NCI-H226 (cell line): ENCODE measurements at places on chromosomes 5 and 9.

- DNase-seq = no peak
Measured at GRCh38 chr9:36191290-36191645, 547 bp downstream of the CLTA start.

- DNase-seq = no peak
Measured at GRCh38 chr9:75707191-75707590, 183.3 kb upstream of the PCSK5 start.

- peak; percentile 90 for DNase-seq
Measured at GRCh38 chr9:112754578-112754977, 4.0 kb downstream of the SNX30 start.

DNA sequence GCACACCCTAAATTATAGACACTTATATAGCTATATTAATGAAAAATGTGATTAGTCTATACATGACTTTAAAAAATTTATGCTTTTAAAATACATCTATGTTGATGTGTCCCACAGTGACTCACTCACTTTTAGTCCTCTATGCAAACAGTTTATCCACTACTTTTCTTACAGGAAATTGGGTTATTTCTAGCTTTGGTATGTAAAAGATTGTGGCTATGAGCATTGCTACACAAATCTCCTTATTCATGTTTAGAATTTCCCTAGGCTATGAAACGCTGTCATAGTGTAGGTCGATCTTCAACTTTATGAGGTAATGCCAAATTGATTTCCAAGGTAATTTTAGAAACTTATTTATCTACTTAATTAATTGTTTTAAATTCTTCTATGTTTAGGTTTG lies 687.4 kb downstream of the PRR16 start:
- peak; percentile 10 for DNase-seq

DNA sequence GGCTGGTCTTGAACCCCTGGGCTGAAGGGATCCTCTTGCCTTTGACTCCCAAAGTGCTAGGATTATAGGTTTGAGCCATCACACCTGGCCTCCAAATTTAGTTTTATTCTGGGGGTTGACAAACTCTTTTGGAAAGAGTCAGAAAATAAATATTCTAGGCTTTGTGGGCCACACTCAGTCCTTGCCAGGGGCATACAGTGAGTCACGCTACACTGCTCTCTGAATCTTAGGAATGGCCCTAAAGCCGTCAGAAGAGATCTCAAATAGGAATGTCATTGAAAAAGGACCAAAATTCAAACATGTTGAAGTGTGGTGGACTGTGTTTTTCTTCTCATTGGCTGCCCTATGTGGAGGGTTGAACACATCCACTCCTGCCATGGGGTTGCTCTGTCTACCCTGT lies 127.7 kb upstream of the BASP1 start:
- DNase-seq = no peak

DNA sequence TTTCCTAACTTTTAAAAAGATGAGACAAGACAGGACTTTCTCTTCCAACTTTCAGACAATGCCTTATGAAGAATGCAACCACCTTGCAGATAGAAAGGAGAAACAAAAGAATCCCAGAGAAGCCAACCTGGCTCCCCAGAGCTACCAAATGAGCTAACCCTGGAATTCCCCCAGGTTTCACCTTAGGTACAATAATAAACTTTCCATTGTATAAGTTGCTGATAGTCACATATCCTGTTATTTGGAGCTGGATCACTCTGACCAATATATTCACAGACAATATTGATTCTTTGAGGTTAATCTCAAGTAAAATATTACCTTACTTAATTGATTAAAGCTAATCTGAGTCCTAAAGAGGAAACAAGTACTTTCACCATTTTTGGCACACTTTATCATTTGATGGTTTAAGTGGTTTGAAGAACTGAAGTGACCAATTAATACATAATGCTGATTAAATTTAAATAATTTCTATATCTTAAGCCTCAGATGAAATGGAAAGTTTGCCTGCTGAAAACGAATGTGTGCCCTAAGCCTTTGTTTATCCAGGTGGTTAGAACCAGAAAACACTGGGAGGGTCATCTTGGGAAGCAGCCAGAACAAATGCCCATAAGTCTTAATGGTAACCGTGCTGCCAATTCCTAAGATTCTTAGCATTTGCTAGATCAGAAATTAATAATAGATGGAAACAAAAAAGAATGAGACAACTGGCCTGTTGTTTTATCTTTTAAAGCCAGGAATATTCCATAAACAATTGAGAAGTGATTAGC lies 159.6 kb upstream of the SLC12A2 start:
- DNase-seq = no peak

- no peak for DNase-seq
Measured at GRCh38 chr5:33260098-33260497, 180.7 kb upstream of the TARS1 start.

DNA sequence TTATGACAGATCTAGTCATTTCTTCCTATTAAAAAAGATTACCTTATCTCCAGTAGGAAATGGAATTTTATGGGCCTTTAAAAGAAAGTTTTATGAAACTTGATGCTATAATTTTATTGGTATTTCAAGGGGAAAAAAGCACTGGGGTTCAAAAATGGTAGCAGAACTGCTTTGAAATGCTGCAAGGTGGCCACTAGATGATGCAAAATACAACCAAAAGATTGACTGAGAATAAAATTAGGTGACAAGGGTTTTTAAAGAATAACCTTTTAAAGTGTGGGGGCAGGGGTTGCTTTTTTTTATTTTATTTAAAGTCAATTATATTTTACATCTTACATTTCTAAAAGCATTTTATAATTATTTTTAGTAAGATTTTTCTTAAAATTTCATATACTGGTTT lies 61.7 kb downstream of the KLF9 start:
- DNase-seq = no peak

GRCh38 chr5:147170603-147171002 lies 64.2 kb upstream of the STK32A start:
- no peak for DNase-seq

DNA sequence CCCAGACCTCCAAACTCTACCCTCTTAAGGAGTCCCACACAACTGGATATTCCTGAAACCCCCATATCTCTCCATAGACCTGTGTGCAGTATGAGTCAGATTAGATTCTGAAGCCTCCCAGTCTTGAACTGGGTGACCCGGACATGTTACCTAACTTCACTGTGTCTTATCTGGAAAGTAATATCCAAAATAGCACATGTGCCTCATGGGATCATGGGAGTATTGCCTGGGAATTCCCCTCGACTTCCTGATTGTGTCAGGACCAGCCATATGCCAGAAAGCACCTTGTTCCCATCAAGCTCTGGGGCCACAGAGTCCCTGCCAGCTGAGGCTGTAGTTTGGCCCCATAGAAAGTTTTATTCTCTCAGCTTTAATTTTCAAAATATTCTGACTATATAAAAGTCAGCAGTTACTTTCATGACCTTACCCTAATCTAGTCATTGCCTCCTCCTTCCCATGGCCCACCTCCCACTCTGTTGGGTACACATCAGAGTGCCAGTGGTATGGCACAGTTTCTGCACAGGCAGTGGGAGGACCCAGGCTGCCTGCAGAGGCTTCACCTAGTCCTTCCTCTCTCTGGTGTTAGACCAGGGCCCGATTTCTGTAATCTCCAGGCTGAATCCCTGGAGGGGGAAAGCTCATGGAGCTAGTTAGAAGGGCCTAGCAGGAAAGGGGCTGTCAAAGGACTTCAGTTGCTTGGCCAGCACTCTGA lies 19.5 kb upstream of the B4GALT1 start:
- peak; percentile 80 for DNase-seq

DNA sequence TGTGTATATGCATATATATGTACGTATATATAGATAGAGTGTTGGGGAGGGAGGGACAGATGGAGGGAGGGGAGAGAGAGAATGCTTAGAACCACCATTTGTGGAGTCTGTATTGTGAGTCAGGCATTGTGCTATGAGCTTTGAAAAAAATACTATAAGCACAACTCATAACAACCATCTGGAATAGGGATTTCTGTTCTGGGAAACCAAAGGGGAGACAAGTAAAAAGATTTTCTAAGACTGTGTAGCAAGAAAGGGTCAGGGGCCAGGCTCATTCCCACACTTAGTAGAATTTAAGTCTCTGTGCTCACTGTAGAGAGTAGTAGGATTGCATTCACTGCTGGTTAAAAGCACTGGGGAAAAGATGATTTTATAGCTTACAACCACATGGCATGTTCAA lies 202.3 kb upstream of the SGCD start:
- no peak for DNase-seq

- DNase-seq = peak; percentile 65
Measured at GRCh38 chr5:168327019-168327421, 35.6 kb downstream of the WWC1 start.

DNA sequence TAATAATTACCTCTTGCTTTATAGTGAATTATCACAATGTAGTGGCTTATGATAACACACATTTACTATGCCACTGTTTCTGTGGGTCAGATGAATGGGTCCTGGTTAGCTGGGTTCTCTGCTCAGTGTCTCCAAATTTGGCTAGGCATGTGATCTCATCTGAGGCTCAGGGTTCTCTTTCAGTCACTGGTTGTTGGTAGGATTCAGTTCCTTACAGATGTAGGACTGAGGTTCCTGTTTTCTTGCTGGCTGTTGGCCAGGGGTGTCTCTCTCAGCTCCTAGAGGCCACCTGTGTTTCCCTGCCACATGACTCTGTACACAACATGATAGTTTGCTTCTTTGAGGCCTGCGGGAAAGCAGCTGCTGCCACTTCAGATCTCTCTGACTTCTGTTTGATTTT lies 7.1 kb downstream of the NFX1 start:
- no peak for DNase-seq

GRCh38 chr9:74770508-74771261 lies 117.0 kb downstream of the TRPM6 start:
- DNase-seq = no peak

DNA sequence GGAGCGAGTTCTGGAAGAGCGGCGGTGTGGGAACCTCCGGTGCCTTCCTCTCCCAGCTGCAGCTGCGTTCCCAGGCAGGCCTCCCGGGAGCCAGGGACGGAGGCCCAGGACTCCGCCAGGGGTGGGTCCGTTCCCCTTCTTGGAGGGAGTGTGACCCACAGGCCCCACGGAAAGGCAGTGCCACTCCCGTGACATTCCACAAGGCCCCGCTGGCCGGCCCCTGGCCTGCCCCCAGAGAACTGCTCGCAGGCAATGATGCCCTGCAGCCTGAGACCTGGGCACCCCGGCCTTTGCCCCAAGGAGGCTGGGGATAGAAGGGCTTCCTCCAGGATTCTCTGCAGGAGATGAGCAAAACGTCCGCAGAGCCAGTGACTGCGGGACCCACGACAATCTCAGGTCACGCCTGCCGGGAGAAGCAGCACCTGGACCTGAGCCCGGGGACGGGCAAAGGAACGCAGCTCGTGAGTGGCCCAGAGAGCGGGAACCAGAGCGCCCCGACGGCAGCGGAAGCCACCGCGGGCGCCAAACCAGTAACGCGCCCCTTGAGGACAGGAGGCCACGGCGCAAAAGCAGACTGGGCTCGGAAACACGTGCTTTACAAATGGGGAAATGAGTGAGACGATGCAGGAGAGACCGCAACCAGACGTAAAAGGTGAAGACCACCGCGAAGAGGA lies 9.3 kb downstream of the OBP2B start:
- DNase-seq = no peak
